ENCODE measurements at places on chromosomes 12 and 14. TPM values are rescaled to one million over a fixed set of nuclear protein-coding genes. Genes with fewer than 3 reads are reported as not detected.

Gene ACVRL1
- total RNA-seq: 393 TPM

Gene DBX2
- total RNA-seq: not detected

Gene PZP
- 0.22 TPM for total RNA-seq

Gene PMCH
- total RNA-seq: not detected

DNA sequence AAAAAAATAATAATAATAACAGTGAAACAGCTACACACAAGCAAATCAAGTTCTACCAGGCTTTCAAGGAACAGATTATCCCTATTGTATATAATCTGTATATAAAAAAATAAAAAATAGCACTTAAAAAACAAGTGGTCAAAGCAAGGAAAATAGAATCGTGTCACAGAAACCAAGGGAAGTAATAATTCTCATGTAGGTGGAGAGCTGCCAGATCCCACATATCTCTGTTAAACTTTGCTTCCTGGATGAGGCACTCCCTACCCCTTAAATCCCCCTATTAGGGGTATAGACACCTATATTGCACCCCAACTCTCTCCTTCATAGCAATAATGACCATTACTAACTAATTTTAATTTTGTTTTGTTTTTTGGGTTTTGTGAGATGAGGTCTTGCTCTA is 4.4 kb upstream of the CD27 start:
- DNase-seq: no peak

GRCh38 chr12:47766502-47767215 is 6.4 kb upstream of the SLC48A1 start:
- no peak for DNase-seq

DNA sequence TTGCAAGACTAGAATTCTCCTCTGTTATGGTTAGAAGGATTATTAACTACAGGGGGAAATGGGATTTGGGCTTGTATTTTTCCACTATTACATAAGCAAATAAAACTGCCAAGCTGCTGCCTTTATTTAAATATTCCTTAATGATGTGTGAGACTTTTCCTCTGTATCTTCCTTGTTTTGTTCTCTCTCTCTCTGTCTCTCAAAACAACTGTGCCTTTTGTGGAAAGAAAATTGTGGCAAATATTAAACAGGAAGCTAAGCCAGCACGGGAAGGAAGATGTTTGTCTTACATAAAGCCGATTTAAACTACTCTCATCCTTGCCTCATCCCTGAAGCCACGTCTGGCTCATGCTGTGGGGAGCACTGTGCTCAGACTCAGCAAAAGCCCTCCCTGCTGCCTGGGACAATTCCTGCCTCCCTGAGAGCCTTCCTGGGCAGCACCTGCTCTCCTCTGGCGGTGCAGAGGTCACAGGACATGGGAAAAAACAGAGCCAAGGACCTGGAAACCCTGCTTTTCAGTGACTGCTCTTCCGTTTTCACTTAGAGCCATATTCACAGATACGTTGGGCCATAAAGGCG is 237.2 kb downstream of the SLC15A4 start:
- no peak for DNase-seq

DNA sequence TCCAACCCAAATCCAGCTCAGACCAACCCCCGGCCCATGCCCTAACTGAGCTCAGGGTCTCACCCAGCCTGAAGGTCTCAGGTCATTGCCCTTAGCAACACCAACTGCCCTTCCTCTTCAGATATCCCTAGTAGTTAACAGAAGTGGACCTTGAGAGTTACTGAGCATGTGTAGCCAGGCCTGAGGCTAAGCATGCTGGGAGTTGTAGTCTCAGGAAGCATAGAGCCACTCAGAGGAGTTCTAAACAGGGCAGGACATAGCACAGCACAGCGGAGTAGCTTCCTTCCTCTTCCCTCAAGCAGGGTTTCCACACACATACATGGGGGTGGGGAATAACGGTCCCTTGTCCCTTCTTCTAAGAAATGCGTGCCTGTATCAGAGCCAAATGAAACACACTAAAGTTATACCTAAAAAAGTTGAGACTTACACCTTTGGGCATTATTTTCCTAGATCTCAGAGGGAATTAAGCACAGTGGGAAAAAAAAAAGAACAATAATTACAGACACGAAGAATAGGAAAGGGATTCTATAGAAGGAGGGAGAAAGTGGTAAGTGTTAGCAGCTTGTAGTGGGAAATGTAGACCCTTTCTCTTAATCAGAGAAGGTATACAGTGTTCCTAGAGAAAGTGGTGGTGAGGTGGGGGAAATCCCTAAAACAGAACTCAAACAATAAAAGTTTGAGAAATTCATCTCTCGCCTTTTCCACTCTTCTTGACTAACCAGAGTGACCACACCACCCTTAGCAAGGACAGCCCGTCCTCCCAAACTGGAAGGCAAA is 4.4 kb downstream of the KMT2D start:
- DNase-seq: peak; percentile 93

DNA sequence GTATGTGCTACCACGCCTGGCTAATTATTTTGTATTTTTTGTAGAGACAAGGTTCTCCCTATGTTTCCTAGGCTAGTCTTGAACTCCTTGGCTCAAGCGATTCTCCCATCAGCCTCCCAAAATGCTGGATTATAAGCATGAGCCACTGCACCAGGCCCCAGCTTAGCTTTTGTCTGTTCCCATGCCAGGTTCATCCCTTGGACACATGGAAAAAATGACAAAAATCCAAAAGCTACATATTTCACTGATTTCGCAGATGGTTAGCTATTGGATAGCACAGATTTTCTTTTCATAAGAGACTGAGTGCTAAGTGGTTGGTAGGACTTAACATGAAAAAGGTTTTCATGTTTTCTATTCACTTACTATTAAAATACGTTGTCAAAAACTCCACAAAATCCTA is 286.6 kb upstream of the KITLG start:
- no peak for DNase-seq
